T-helper 1 cell treated with Interleukin-12 subunit alpha and Interleukin-12 subunit beta and Interleukin-4 antibody, amounts not matched to agents 30 ng/mL and 1 ng/mL, for 36 hours (primary cell): ENCODE measurements at places on chromosomes 6 and 20. TPM values are rescaled to one million over a fixed set of nuclear protein-coding genes. Genes with fewer than 3 reads are reported as not detected.

LTB gene
- total RNA-seq = 2,430 and 2,468 TPM in 2 replicates

SEC63 gene
- 84.7 and 89.9 TPM in 2 replicates for total RNA-seq

MCCD1 gene
- not detected in 2 replicates for total RNA-seq

TRAPPC3L gene
- not detected in 2 replicates for total RNA-seq

ZFP57 gene
- total RNA-seq = 2.6 and 3.1 TPM in 2 replicates

STX11 gene
- 26.8 and 27.5 TPM in 2 replicates for total RNA-seq

PABPC1L gene
- total RNA-seq = 51.8 and 53.6 TPM in 2 replicates

OGFRL1 gene
- total RNA-seq = 4.8 and 5.2 TPM in 2 replicates

TINAG gene
- not detected in 2 replicates for total RNA-seq

PRPH2 gene
- not detected in 2 replicates for total RNA-seq
